PC-9 (cell line): ENCODE measurements at places on chromosomes 7 and 10. TPM values are rescaled to one million over a fixed set of nuclear protein-coding genes. Genes with fewer than 3 reads are reported as not detected.

DNA sequence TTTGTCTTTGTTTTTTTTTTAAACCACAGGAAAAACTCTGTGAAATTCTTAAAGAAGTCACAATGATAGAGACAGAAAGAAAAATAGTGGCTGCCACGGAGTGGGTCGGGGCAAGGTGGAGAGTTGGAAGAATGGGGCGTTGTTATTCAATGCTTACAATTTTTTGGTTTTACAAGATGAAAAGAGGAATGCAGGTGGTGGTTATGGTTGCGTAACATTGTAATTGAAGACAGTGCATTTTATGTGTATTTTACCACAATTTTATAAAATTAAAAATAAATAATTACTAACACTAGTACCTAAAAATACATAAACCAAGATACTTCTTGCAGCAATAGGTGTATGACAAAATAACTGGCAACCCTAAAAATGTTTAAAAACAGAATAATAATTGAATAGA is 76.9 kb upstream of the VOPP1 start:
- H3K27me3 ChIP-seq = no peaks in the 10 kb centered on the region
- H3K4me3 ChIP-seq = no peak overlapping the region
- H3K36me3 ChIP-seq = no peaks in the 10 kb centered on the region
- no peak for DNase-seq
- no peaks in the 10 kb centered on the region for H3K4me1 ChIP-seq

GRCh38 chr10:132946-133898 is 2.0 kb upstream of the ZMYND11 start:
- peak; percentile 81 for DNase-seq
- peak overlapping the region; percentile 28; the same call in 1 of the 2 replicates for H3K27ac ChIP-seq
- H3K4me1 ChIP-seq = peaks cover 28% of the 10 kb centered on the region
- H3K36me3 ChIP-seq = no peaks in the 10 kb centered on the region
- H3K4me3 ChIP-seq = peak overlapping the region; percentile 77; the same call in 1 of the 2 replicates
- H3K27me3 ChIP-seq = no peaks in the 10 kb centered on the region

DNA sequence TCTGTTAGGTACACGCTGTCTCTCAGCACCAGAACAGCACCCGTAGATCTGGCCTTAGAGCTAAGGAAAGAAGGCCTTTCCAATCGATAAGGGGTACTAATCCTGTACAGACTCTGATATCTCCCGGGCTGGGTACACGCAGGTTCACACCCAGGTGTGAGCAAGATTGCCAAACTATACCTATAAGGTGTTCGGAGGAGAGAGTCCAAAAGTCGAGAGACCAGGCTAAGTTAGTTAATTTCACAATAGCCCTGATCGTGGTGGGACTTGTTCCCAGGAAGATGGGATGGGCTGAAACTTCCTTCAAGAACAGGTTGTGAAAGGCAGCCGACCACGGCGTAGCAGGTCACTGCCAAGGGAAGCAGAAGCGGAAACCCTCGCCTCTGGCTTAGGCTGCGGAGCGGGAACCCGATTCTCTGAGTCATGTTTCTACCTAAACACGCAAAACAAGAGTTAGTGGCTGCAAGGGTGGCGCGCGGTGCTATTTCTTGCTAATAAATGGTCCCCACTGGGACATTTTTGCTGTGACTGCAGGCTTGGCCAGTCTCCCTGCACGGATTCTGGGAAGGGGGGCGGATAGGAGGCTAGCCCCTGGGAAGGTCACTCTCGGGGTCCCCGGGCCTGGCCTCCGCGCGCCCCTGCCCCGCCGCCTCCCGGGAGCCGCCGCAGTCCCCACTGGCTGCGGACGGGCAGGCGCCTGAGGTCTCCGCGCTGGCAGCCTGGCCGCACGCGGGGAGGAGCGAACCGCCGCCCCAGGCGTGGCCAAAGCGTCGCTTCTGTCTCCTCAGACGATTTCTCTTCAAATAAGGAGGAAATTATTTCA is 75.4 kb upstream of the PDSS1 start:
- H3K4me1 ChIP-seq = no peaks in the 10 kb centered on the region
- no peak for DNase-seq
- H3K27me3 ChIP-seq = peaks cover 24% of the 10 kb centered on the region

DNA sequence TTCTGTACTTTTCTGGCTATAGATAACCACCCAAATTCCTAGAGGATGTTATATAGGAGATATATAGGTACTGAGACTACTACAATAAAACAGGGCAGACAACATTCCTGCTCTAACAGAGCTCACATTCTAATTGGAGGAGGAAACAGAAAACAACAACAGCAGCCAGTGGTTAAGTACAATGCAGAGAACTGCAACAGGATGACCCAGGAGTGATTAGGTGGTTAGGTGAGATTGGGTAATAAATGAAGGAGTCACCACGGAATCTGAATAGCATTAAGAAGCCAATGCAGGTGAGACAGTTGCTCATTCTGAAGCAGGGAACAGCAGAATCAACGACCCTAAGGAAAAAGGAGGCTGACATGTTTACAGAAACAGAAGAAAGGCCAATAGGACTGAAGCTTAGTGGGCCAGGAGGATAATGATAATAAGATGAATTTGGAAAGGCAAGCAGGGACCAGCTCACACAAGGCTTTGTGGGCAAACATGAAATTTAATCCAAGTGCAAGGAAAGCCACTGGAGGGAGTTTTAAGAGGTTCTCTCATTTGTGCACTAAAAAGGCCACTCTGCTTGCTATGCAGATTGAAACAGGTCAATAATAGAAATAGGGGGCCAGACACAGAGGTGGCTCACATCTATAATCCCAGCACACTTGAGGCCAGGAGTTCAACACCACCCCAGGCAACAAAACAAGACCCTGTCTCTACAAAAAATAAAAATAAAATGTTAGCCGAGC is 16.9 kb upstream of the REEP3 start:
- 0 out of 2 replicates have a peak overlapping the region, but pooled peaks have one; percentile 21 for H3K4me3 ChIP-seq
- no peaks in the 10 kb centered on the region for H3K27me3 ChIP-seq
- peaks cover 29% of the 10 kb centered on the region for H3K4me1 ChIP-seq
- no peaks in the 10 kb centered on the region for H3K36me3 ChIP-seq
- peak; percentile 97 for DNase-seq

GRCh38 chr10:71244431-71245419 is 32.4 kb downstream of the UNC5B start:
- H3K27ac ChIP-seq = peak overlapping the region; percentile 31

Gene ITPRID1
- not detected in 2 replicates for total RNA-seq

Gene DOCK1
- 21.4 and 24.8 TPM in 2 replicates for total RNA-seq

DNA sequence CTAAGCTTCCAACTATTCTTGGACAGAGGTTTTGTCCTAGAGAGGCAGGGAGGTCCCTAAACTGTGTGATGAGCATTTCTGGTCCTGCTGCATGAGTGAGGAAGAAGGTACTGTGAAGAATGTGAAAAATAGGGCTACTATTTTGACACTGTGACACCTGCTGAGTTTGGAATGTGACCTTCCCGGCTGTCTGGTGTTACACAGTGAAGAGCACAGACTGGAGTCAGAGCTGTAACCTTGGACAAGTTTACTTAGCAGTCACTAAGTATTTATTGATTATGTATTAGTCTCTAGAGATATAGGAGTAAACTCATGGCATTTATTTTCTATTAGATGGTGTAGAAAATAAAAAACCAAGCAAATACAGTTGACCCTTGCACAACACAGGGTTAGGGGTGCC is 12.3 kb downstream of the GOLGA7B start:
- peak overlapping the region; percentile 58 for H3K27ac ChIP-seq
- no peak for DNase-seq
- H3K4me1 ChIP-seq = peaks cover 59% of the 10 kb centered on the region
